ENCODE measurements at places on chromosomes 2 and 18. TPM values are rescaled to one million over a fixed set of nuclear protein-coding genes. Genes with fewer than 3 reads are reported as not detected.

- DNase-seq, result no peak
Measured at GRCh38 chr18:79818631-79819030, 20.9 kb downstream of the KCNG2 start.

SCN2A gene
- total RNA-seq, result 0.13 TPM

CACNB4 gene
- 0.32 TPM for total RNA-seq

GRCh38 chr2:25169073-25169470 is 692 bp upstream of the POMC start:
- DNase-seq, result no peak

- no peak for DNase-seq
Measured at GRCh38 chr2:215702116-215702902, 266.4 kb upstream of the FN1 start.

PLCD4 gene
- total RNA-seq, result 3.0 TPM

- DNase-seq, result no peak
Measured at GRCh38 chr2:21281791-21282514, 158.2 kb downstream of the TDRD15 start.

GRCh38 chr2:11692966-11693521 is 23.0 kb upstream of the NTSR2 start:
- peak; percentile 61 for DNase-seq

GULP1 gene
- 17.4 TPM for total RNA-seq

- DNase-seq, result no peak
Measured at GRCh38 chr2:108912629-108912902, 76.5 kb downstream of the EDAR start.

GPR55 gene
- total RNA-seq, result not detected

DNA sequence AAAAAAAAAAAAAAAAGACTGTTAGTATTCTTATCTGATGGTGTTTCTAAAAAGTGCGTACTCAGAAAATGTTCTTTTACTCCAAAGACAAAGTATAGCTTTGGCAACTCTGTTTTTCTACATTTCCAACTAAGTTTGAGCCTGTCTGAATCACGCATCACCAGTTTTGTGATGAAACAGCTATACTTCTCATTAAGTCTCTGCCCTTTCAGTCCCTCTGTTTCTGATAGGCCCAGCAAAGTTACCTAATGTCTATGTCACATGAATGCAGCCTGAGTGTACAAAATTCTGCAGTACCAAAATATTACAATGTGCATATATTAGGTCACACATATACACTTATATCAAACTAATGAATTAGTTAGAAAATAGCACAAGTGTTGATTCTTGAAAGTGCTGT is 22.4 kb downstream of the TWSG1 start:
- DNase-seq, result no peak

CPSF3 gene
- 13.8 TPM for total RNA-seq

PRKAG3 gene
- total RNA-seq, result 0.10 TPM

DSC1 gene
- total RNA-seq, result 32.9 TPM

INHA gene
- total RNA-seq, result 2.2 TPM

SLC23A3 gene
- 0.50 TPM for total RNA-seq

FER1L5 gene
- 0.06 TPM for total RNA-seq

GRCh38 chr2:200590090-200590489 is 4.3 kb downstream of the AOX1 start:
- peak; percentile 41 for DNase-seq

- no peak for DNase-seq
Measured at GRCh38 chr2:111946294-111947114, 48.1 kb downstream of the MERTK start.

GRCh38 chr2:99140860-99141109 is 722 bp upstream of the C2orf15 start:
- DNase-seq, result no peak

DNA sequence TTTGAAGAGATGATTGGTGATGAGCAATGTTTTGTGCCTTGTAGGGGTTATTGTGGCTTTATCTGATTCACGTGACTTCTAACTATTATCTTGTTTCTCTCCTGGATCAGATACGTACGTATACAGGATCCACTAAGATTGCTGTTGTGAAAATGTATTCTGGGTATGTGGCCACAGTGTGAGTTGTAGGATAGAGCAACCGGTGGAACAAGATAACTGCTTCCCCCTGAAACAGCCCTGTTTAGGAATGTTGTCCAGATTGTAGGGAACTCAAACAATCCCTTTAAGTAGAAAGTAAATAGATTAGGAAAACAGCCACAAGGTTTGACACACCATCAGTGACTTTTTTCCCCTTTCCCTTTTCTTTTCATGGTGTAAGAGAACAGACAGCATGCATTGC is 22.3 kb upstream of the MBOAT2 start:
- DNase-seq, result no peak

KYNU gene
- 3.8 TPM for total RNA-seq

DNA sequence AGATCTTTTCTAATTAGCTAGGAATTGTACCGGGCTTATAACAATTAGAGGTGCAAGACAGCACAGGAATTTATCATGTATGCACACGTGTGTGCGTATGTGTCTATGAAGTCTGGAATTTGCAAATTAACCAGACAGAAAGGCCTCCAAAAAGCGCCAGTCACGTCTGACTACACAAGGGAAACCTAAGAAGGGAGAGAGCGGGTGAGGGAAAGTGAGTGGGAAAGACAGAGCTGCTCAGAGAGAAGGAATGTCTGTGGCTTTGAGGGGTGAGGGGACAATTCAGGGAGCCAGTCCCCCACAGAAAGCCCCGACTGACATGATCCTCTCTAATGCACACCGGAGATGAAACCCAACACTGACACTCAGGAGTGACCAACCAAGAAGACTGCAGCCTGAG is 197.7 kb upstream of the SH3BP4 start:
- no peak for DNase-seq

DNA sequence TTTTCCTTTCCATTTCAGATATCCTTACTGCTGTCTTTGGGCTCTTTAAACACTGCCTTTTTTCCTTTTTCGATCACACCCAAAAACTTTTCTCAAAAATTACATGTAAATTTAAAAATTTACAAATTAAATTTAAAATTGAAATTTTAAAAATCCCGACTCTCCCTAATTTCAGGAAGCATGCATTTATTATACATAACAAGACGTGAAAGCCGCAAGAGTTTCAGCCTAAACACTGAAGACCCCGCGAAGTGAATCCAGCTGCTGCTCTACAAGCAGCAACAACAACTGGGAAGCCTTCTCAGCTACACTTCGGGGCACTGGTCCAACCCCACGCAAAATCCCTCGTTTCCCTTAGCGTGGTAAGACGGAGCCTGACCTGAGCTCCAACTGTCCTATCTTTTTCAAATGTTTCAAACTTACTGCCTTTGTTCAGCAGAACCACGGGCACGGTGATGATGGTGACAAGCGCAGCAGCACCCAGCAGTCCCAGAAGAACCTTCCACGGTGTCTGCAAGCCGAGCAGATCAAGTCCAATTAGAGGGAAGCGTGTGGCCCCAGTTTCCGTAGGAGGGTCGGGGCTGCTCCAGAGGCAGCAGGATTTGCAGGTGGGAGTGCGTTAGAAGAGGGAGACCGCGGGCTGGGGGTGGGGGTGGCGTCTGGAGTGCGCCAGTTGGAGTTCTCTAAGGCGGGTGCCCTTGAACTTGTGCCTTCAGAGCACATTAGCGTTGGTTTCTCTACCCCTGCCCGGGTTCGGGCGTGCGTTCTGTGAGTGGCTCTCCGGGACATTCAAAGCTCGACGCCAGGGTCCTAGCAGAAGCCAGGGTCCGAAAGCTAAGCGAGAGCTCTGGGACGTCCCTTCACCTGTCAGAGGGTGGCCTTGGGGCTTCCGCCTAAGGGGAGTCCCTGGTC is 783 bp downstream of the DPP4 start:
- DNase-seq, result no peak

- DNase-seq, result no peak
Measured at GRCh38 chr2:176146101-176146500, 5.2 kb upstream of the HOXD4 start.

DNA sequence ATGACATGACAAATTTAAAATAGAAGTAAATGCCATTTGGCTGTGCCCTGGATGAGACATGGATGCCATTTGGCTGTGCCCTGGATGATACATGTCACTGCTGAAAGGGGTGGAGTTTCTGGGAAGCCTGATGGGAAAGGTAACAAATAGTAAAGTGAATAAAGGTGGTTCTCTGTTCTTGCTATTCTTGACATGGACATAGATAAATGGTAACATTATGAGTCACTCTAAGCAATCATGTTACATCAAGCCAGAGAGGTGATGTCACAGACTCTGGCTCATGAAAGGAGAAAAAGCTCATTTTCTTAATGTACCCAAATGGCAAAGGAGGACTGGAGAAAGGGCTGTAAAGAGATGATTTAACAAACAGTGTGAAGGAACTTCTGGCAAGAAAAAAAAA is 86.4 kb downstream of the EML6 start:
- DNase-seq, result no peak

- DNase-seq, result no peak
Measured at GRCh38 chr2:146438246-146438645, 1406.6 kb upstream of the ACVR2A start.

- no peak for DNase-seq
Measured at GRCh38 chr2:58594762-58595161, 353.6 kb upstream of the FANCL start.

- no peak for DNase-seq
Measured at GRCh38 chr2:141911485-141912066, 219.2 kb downstream of the LRP1B start.

All from left cardiac atrium (tissue), 4 donors.